ENCODE measurements at places on chromosomes 12 and 14. TPM values are rescaled to one million over a fixed set of nuclear protein-coding genes. Genes with fewer than 3 reads are reported as not detected.
A peak's percentile ranks its signal among the peaks of the same experiment; 100 is the strongest.

DNA sequence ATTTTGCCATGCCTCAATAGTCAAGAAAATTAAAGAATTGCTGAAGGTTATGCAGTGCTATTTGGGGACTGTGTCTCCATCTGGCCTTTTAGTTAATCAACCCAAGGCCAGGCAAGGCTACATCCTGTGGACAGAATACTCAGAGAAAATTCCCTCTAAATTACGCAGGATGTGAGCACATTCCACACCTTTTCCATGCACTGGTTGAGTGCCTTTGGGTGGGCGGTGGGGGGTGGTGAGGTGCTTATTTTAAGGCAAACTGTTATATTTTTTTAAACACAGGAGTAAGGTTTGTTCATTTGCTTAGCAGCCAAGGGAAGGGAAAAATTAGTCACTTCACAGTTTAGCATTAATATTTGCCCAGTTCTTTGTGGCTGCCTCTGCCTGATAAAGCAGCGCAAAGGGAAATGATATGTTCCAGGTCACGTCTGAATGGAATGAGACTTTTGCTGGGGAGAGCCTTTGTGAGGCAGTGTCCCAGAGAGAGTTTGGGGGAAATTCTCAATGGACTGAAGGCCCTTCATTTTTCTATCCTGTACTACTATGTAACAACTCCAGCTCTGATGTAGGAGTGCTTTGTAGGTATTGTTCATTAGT, 17.2 kb upstream of the KCNA5 start:
- no peak for DNase-seq

RTL1 gene
- total RNA-seq: not detected

DNA sequence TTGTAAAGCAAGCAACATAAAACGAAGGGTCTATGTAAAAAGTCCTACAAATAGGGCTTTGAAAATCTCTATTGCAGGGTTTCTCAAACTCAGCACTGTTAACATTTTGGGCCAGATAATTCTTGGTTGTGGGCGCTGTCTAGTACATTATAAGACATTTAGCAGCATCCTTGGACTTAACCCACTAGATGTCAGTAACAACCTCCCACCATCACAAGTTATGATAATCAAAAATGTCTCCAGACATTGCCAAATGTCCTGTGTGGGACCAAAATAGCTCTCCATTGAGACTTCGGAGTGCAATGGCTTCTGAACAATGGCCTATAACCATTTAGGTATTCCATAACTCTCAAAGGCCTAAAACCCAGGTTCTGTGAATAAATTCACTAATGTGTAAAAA, 22.9 kb upstream of the DHRS7 start:
- peak; percentile 72 for DNase-seq

DNA sequence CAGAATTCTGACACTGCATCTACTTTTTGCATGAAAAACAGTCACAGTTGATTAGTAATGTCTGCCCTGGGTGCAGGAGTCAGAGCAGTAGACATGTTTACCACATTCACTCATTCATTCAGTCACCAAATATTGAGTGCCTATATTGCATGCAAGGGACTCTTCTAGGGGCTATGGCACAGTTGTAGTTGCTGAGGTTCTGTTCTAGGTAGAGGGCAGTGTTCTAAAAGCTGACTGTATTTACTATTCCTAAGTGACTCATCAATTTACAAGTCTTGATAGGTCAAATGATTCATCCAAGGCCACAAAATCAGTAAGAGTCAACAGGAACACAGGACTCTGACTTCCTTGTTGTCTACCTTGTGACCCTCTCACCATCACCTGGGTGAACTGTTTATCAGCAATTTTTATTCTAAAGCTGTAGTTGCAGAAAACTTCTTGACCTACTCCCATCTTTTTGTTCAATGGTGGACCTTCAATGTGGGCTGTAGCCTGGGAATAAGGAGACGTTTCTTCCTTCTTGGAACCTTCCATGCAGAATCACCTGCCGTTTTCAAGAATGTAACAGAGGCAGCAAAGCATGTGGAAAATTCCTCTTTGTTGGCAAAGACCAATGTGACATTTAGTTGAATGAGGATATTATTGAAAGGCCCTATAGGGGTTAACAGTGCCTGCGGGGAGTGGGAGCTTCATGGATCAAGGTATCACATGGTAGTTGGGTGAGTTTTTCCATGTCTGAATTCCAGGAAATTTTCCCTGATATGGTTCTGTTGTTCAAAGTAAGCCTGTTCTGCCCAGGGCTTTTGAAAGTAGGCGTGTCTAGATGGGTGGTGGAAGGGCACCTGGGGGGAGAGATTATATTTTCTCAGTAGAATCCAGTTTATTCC, 223.2 kb downstream of the KTN1 start:
- DNase-seq: no peak

DNA sequence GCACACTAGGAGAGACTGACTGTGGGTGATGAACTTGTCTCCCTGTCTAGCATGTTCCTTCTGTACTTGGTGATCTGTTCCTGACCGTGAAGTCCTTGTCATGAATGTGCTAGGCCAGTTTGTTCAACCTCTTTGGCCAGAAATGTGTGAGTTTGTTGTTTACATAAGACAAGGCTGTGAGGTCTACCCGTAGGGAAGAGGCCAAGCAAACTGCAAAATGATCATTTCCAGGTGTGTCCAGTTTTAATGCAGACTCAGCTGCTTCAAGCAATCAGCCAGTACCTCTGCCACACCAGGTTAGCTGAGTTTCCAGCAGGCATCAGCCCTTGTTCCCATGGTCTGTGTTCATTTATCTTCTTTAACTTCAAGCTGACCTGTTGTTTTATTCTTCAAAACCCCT, 440.2 kb downstream of the FUT8 start:
- DNase-seq: no peak

DNA sequence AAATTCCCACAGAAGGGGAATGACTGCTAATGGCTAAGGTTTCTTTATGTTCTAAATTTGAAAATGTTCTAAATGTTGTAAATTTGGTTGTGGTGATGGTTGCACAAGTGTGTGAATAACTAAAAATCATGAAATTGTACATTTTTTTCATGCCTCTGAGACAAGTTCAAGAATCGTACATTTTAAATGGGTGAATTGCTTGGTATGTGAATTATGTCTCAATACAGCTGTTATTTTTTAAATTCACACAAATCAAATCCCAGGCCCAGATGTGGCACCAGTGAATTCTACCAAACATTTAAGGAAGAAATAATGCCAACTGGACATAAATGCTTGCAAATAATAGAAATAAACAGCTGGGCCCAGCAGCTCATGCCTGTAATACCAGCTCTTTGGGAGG, 28.6 kb upstream of the RND1 start:
- no peak for DNase-seq

RNU4-1 gene
- total RNA-seq: 1,670 TPM

RNASE1 gene
- total RNA-seq: not detected

DNA sequence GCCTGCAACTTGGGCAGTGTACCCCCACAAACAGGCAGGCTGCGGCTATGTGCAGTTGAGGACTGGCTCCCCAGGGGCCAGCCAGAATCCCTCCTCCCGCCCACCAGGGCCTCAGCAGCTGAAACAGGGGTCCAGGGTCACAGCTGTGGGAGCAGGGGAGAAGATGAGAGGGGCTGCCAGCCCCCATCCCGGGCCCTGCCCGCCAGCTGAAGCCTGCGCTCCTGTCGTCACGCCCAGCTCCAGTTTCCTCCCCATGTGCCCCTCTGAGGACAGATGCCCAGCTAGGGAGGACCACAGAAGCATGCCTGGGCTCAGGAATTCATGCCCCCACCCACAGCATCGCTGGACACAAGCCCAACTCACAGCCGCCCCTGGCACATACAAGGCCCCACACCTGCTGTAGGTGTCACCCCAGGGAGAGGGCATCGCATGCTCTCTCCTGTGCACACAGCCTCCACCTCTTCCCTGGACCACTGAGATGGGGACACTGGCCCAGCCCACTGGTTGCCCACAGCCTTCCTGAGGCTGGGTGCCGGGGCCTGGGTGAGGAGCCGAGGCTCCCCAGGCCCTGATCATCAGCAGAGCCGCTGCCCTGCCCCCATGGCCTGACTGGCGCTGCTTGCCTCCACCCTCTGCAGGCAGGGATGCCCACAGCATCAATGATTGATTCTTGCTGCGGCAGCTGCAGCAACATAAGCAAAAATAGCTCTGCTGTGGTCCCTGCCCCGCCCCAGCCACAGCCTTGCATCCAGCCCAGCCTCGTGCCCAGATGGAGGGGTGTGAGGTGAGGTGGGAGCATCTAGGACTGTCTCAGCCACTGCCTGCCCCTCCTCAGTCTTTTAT, 3.7 kb upstream of the CLBA1 start:
- DNase-seq: no peak

DNA sequence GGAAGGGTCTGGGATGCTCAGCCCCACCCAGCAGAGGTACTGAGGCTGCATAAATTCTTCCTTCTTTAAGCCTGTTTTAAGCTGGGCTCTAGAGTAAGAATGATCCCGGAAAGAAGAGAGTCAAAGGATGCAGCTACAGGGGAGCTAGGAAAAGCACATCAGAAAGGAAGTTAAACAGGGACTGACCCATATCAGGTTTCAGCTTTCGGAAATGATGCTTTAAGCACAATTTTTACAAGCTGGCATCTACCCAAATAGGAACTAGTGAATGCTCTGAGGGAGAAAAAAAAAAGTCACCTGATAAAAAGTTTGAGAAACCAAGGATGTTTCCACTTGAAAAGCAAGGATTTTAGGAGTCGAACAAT, 22.0 kb downstream of the TSPAN8 start:
- no peak for DNase-seq

DNA sequence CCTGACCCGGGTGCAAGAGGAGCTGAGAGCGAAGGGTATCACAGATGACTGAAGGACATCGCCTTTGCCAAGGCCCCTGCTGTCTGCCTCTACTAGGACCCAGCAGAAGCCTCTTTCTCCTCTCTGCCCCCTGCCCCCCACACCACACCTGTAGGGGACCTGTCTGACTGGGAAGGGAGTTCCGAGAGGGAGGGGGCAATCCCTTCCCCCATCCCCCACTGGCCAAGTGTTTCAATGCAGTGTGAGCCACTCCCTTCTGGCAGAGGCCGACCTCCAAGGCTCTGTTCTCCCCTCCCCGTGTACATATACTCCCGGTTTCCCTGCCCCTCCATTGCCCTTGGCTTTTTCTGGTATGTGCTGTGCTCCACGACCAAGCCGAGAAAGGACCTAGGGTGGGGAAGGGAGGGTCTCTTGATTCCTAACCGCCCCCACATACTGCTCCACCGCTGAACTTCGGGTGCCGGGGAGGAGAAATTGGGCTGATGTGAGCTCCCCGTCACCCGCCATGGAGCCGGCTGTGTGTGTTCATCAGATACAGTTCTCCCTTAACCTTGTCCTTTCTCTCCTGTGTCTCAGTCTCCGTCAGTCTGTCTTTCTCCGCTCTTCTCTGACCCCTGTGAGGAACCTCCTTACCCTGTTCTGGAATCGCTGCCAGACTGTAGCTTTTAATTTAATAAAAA, 2.0 kb upstream of the ARHGEF25 start:
- no peak for DNase-seq

- DNase-seq: no peak
These were observed 74.0 kb downstream of the CCDC92 start for GRCh38 chr12:123898673-123899072.

DNA sequence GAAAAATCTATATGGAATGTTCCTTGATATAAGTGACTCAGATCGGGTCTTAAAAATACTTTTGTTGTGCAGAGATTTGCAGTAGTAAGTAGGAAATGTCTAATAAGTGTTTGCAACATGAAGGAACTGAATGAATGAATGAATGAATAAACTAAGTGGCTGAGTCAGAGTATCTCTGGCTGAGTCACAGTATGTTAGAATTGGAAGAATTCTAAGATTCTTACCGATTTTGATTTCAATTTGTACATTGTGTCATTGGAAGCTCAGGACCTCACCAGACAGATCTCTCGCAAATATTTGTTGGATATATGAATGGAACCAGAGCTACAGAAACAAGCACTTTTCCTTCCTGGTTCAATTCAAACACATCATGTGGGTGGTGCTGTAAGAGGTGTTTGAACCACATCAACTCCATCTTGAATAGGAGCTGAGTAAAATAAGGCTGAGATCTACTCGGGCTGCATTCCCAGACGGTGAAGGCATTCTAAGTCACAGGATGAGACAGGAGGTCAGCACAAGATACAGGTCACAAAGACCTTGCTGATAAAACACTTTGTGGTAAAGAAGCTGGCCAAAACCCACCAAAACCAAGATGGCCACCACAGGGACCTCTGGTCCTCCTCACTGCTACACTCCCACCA, 123.9 kb upstream of the FOXN3 start:
- no peak for DNase-seq

KRT3 gene
- total RNA-seq: not detected

TTC9 gene
- 14.1 TPM for total RNA-seq

- no peak for DNase-seq
These were observed 142.4 kb downstream of the DACT1 start for GRCh38 chr14:58780185-58780584.

DNA sequence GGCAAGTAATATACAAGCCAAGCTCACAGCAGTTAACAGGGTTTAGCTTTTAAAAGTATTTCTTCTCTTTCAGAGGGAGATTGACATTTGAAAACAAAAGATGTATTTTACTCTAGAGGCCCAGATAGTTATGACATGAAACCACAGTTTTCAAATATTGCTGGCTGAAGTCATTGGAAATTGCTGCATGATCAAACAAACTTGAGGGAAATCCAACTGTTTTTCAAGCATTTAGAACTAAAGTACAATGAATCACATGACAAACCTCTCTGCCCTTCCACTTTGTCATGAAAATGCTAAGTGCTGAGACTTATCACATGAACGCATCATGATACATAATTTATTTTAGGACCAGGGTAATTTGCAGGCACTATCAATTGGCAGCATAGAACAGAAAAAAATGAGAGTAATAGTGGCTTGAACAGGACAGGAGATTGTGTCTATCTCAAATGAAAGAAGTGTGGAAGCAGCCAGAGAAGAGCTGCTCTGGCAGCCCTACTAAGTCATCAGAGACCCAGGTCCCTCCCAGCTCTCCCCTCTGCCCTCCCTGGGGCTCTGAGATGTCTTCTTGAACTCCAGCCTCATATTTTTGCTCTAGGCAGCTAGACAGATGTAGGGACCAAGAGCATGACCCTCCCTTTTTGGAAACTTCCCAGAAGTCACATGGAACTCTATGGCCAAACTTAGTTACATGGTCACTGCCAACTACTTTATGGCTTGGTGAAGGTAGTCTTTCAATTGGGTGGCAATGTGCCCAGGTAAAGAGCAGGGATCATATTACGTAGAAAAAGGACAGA, 90.1 kb upstream of the PELI2 start:
- DNase-seq: no peak

GRCh38 chr12:24109381-24110039, 160.0 kb upstream of the SOX5 start:
- DNase-seq: peak; percentile 25

DNA sequence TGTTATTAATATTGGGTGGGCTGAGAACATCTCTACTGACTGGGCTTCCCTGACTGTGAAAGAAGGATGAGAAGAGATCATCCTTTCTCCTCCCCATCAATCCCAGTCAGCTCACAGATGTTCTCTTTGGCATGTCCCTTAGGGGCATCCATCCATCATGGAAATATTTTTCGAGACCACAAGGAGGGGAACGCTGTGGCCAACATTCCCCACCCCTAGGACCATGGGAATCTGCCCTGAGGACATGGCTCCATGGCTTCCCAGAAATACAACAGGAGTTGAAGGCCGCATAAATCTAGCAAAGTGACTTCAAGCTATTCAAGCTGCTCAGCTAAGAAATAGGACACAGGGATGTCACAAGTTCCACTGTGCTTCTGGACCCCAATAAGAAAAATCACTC, 456.8 kb downstream of the MED13L start:
- no peak for DNase-seq
